A549 (cell line): ENCODE measurements at places on chromosomes 13 and 19. TPM values are rescaled to one million over a fixed set of nuclear protein-coding genes. Genes with fewer than 3 reads are reported as not detected.

DNA sequence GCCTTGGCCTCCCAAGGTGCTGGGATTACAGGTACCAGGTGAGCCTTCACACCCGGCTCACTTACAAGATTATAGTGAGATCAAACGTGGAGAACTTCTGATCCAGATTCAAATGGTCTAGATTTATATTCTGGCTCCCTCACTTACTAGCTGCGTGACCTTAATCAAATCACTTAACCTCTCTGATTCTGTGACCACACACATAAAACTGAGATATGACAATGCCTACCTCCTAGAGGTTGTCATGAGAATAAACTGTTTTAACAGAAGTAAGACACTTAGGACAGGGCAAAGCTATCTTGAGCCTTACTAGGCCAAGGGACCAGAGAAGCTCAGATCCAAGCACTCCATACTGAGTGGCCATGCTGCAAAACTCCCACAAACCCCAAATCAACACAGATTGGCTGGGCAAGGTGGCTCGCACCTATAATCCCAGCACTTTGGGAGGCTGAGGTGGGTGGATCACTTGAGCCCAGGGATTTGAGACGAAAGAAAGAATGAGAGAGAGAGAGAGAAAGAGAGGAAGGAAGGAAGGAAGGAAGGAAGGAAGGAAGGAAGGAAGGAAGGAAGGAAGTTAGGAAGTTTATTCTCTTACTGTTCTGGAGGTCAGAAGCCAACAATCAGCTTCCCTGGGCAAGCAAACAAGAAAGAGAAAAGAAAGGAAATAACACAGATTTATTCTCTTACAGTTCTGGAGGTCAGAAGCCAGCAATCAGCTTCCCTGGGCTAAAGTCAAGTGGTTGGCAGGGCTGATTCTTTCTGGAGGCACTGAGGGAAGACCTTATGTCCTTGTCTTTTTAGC lies 46.1 kb upstream of the MAP3K10 start:
- no peak for DNase-seq

DNA sequence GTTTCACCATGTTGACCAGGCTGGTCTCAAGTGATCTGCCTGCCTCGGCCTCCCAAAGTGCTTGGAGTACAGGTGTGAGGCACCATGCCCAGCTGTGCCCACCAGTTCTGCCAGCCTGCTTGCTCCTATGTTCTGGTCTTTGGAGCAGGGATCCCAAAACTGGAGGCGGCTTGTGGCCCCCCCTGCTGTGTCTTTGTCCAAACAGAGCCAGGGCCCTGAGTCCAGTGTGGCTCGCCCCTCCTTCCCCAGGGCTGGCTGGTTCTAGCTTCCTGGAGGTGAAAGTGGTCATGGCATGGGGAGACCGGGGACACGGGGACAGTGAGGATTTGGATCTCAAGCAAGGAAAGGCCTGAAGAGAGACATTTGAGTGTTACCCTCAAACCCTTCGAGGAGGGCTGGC lies 11.5 kb upstream of the TINCR start:
- no peak for DNase-seq

- no peak for DNase-seq
Measured at GRCh38 chr13:113427562-113428468, 25.5 kb downstream of the ADPRHL1 start.

GRCh38 chr13:110352735-110353134 lies 45.7 kb downstream of the COL4A2 start:
- no peak for DNase-seq

DNA sequence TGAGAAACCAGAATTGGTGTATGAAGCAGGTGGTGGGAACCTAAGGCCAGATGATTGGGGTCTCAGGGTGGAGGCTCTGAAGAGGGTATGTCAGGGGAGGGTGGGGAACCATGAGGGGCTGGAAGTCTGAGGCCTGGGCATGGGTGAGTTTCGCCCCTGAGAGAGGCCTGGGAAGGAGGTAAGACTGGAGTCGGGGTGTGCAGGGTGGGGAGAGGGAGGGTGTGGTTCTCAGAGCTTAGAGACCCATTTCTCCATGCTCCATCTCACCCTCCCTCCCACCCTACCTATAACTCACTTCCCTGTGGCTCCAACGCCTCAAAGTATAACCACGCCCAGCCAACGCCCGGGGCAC lies 1.0 kb upstream of the KLHL26 start:
- no peak for DNase-seq

- DNase-seq, result peak; percentile 81
Measured at GRCh38 chr19:45558399-45558878, 26.2 kb downstream of the OPA3 start.

GRCh38 chr13:43773602-43774001 lies 13.2 kb downstream of the ENOX1 start:
- no peak for DNase-seq

- no peak for DNase-seq
Measured at GRCh38 chr19:45507872-45508416, 665 bp downstream of the VASP start.

GRCh38 chr19:16218851-16219250 lies 21.1 kb downstream of the AP1M1 start:
- DNase-seq, result no peak

DNA sequence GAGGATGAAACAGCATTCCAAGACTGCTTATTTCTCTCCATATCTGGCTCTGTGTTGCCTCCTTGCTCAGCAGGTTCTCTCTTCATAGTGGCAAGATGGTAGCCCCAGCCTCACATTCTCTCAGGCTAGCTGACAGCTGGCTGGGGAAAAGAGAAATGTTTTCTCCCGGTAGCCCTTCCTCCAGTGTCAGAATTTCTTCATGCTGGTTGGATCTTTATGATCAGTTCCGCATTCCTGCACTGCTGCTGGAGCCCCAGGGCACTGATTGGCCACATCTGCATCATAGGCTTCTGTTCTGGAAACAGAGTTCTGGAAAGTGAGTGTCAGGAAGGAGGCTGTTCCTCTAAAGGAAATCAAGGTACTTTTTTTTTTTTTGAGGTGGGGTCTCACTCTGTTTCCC lies 24.6 kb downstream of the POP4 start:
- no peak for DNase-seq

DNA sequence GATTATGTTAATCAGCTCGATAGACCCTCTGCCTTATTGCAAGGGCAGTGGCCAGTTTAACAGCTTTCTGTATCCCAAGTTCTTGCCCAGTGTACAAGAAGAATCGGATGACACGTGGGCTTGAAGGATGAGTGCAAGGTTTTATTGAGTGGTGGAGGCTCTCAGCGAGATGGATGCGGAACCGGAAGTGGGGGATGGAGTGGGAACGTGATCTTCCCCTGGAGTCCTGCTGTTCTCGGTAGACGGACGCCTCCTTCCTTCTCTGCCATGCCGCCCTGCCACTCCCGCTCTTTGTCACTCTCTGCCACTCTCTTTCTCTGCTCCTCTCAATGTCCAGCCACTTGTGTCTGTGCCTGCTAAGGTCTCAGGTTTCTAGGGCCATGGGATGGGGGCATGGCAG lies 21.0 kb downstream of the RFXAP start:
- DNase-seq, result no peak

The NANOS3 gene
- polyA plus RNA-seq, result 0.78 to 1.2 TPM (median 1.1 TPM) in 3 replicates
